ENCODE measurements at places on chromosomes 4 and X.

- DNase-seq, result no peak
These were observed 144.1 kb downstream of the SLC7A11 start for GRCh38 chr4:138097912-138098600.

DNA sequence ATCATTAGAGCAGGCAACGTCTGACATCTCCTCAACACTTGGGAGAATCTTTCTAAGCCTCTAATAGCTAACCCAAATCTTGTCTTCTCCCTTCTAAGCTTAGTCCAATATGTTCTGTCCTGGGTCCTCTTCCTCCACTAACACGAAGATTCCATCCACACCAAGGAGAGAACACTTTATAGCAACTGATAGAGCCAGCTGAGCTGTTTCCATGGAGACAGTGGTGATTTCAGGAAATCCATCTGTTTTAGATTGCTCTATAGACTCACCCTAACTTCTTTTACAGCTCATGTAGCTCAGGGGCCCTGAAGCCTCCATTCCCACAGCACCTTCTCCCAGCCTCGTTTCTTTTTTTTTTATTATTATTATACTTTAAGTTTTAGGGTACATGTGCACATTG, 37.4 kb downstream of the SCD5 start:
- DNase-seq, result no peak

- DNase-seq, result no peak
These were observed 557 bp upstream of the ARHGEF6 start for GRCh38 chrX:136781180-136781797.

DNA sequence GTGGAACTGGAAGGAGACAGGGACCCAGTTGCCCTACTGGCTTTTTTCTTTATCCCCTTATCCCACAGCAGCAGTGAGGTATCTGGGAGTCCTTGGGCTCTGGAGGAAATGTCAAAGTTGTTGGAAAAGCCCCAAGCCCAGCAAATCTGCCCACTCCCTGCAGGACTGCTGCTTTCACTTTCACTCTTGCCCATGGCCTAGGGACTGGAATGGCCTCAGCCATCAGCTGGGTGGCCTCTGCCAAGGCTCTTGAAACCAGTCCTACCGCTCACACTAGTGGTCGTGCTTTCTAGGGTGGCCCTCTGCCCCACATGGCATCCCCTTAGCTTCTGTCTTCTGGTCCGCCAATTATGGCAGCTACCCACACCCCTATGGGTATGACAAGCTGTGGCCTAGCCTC, 9.7 kb upstream of the RHOXF1 start:
- DNase-seq, result no peak

- DNase-seq, result peak; percentile 71
These were observed 645 bp upstream of the RAB28 start for GRCh38 chr4:13484749-13485221.
